Right ventricle myocardium superior (tissue), 1 donor: ENCODE measurements at places on chromosomes 16 and 17.

GRCh38 chr16:17590711-17591654, 120.2 kb upstream of the XYLT1 start:
- no peak for DNase-seq

DNA sequence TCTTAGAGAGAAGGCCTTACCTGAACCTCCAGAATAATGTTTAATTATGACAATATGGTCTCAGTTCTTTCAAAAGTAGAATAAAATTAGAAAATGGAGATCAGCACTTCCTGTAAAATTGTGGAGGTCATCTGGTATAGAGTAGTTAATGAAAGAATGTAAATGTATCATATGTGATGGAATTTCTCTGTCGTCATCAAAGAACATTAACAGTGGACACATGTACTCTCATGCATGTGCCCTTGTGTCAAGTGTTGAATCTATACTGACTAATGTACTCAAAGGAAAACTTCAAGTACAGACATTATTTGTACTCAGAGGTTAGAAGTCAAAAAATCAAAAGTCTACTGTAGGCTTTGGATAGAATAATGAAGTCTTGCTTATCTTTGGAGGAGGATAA, 129.2 kb upstream of the MYOCD start:
- DNase-seq, result no peak

DNA sequence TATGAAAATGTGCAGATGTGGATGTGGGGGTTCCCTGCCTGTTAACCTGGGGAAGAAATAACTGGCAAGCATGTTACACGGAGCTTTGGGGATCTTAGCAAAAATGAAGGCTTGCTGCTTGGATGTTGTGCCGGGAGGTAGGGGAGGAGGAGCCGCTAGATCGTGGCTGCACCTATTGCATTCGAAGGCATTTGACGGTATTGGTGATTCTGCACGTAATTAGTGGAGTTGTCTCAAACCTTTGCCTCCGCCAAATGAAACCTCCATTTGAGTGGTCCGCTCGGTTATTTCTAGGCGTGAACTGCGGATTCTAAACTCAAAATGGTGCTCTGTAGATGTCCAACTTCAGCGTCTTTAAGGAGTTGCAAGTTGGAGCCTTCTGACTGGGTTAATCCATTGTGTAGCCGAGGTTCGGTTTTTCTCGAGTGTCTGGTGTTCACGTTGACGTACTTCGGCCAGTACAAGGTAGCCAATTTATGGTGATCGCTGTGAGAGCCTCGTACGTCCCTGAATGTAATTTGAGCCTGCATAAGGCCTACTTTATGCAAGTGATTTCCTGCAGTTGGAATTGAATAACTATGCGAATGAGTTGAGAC, 1.5 kb downstream of the TNRC6C start:
- DNase-seq, result no peak

GRCh38 chr16:85033171-85033570, 5.6 kb downstream of the KIAA0513 start:
- no peak for DNase-seq

DNA sequence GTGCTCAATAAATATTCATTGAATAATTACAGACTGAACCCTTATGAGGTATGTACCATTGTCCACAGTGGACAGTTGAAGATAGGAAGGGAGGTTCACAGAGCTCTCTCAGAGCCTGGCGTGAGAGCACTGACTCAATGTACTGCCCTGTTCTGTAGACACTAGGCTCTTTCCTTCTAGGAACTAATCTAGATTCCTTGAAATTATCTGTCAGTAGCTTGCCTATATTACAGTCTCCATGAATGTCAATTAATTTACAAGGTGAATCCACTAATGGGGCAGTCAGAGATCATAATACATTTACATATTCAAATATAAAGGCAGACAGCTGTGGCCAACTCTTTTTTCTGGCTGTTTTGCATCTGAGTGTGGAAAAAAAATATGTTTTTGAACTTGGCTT, 251.2 kb upstream of the SALL1 start:
- DNase-seq, result no peak

GRCh38 chr17:44416558-44417289, 27.3 kb upstream of the ITGA2B start:
- DNase-seq, result no peak

DNA sequence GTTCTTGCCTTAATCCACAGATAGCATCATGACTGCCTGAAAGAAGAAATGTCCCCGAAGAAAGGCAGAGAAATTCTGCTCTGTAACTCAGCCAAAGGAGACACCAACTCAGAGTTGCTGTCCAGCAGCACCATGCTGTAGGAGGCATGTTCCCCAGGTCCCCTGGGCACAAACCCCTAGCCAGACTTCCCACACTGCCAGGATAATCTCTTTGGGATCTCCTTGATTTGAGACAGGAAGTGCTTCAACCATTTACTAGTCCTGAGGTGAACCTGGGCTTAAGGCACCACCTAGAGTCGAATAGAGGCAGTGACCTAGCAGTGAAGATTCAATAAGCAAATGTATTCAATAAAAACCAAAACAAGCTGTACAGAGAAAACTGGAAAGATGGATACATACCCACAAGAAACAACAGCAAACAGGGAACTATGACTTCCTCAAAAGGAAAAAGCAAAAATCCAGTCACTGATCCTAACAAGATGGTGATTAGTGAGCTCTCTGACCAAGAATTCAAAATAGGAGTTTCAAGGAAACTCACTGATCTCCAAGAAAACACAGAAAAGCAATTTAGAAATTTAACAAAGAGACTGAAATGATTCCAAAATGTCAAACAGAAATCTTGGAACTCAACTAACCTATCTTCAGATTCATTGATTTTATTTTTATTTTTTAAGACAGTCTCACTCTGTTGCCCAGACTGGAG, 5.7 kb downstream of the OR4D2 start:
- DNase-seq, result no peak

DNA sequence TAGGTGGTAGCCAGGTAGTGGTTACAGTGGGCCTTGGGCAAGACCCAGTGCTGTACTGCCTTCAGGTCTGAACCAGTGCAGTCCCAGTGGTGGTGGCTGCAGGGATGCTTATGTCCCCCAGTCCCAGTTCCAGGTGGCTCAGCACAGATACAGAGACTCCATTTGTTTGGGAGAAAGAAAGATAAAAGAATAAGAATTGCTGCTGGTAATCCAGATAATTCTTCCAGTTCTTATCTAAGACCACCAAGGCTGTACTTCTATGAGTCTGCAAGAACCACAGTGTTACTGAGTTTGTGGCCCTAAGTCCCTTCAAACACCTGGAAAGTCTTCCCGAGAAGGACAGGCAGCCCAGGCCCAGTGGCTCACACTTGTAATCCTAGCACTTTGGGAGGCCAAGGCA, 33.9 kb upstream of the ATP2C2 start:
- DNase-seq, result no peak

DNA sequence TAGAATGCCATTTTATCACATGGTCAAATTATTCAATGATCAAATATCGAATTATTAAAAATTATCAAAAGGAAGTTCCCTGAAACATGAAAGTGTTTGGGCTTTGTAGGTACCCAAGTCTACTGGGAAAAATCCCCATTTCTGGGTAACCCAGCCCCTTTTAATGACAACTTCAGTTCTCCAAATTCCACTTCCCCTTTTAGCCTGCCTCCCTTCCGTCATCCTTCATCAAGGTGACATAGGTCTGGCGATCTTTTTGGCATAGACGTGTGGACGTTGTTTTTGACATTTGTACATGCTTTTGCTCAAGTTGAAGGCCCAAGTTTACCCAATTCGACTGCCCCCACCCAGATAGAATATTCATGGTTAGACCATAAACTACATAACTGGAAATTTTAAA, 660.9 kb downstream of the MAF start:
- DNase-seq, result no peak

- no peak for DNase-seq
Measured at GRCh38 chr17:42306385-42306667, 18.0 kb downstream of the STAT5A start.

DNA sequence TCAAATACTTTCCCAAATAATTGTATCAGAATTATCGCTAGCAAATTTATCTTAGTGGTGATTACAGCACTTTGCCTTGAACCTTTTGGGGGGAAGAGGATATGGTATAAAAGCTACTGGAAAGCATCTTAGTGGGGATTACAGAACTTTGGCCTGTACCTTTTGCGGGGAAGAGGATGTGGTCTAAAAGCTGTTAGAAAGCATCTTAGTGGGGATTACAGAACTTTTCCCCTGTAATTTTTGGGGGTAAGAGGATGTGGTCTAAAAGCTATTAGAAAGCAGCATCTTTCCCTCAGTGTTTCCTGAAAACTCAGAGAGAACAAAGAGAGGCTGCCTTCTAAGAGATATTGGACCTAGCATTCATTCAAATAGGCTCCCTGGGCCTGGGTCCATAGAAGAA, 4.1 kb downstream of the SLFN12 start:
- DNase-seq, result no peak

DNA sequence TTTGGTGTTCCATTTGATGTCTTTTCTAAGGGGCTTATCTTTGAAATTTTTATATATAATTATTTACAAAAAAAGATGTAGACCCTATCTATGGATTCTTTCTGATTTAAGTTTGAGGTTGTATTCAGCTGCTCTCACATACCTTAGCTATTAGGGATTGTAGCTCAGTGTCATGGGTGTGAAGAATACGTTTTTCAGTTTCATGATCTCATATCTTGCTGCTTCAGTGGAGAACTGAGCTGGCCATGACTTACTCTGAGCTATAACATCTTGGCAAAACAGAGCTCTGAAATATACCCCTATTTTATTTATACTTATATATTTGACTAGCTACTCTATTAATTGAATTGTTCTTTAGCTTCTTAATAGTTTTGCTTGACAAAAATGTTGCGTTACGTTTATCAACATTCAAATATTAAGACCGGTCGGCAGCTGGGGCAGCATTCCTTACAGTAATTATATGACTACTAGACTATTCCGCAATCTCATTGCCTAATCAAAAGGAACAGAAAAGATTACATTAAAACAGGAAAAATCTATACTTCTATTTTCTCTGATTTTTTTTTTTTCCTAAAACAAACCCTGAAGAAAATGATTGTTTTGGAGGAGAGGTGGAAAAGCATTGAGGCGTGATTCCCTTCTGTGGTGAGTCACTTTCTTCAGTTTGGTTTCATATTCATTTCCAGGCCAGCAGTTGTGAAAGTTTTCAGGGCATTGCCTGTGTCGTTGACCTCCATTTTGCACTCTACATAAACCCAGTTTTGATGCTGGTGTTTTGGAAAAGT, 24.1 kb upstream of the KRT24 start:
- DNase-seq, result no peak

DNA sequence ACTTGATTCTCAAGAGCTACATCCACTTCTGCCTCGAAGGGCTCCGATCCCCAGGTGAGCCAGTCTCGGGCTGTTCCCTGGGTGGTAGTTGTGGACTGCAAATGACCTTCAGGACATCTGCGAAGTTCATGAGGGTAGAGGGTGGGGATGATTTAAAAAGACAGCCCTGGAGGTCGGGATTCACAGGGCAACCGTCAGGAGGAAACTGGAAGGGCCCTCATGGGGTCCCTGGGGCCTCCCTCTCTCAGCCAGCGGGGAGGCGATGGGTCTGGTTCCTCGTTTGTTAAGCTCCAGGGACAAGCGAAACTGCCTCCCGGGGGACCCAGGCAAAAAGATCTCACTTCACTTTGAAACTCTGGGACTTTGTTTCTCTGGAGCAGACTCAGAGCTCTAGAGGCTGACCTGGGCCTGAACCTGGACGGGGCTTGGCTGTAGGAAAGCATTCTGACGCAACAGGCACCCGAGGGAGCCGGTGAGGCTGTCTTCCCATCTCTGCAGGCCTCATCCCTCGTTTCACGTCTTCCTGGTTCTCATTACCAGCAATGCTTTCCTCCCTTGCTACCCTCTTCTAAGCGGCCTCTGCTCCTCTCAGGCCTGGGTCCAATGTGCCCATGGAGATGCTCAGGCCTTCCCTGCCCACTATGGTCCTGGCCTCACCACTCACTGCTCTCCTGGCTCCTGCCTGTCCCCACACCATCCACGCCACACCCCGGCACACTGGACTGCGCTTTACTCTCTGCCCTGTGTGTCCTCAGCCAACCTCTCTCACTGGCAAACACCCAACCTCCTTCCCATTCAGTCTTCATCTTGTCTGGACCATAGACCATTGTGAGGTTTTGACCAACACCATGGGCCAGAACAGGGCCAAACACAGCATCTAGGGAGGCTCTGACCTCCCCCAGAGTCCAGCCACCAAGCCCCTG, 214.2 kb upstream of the TNRC6C start:
- DNase-seq, result peak; percentile 73

DNA sequence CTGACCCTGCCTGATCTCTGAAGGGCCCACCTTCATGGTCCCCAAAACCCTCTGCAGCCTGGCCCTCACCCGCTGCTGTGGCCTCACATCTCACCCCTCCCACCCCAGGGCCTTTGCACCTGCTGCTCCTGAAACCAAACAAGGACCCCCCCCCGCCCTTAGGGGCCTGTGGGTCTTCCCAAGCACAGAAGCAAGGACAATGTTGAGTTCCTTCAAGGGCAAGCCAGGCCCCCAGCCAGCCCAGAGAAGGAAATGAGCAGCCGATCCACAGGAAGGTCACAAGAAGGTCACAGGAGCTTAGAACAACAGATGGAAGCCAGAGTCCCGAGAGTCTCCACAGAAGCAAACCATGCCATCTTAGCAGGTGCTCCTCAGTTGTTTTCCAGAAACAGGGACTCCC, 493 bp upstream of the PDE6G start:
- DNase-seq, result no peak

DNA sequence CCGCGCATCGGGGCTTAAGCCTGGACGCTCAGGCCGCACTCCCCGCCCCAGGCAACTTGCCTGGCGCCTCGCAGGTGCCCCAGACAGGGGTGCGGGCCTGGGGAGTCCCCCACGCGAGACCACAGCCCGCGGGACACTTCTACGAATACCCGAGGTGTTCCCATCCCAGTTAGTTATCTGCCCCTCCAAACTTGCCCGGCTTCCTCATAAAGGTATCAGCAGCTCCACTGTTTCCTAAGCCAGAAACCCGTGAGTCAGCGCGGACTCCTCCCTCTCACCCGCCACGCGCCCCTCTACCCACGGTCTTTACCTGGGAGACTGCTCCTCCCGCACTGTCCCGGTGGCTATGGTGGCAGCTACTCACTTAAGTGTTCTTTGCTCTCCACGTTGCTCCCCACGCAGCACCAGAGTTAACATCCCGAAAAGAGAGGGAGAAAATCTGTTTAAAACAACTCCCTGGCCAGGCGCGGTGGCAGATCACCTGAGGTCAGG, 1.0 kb upstream of the CREBBP start:
- no peak for DNase-seq

DNA sequence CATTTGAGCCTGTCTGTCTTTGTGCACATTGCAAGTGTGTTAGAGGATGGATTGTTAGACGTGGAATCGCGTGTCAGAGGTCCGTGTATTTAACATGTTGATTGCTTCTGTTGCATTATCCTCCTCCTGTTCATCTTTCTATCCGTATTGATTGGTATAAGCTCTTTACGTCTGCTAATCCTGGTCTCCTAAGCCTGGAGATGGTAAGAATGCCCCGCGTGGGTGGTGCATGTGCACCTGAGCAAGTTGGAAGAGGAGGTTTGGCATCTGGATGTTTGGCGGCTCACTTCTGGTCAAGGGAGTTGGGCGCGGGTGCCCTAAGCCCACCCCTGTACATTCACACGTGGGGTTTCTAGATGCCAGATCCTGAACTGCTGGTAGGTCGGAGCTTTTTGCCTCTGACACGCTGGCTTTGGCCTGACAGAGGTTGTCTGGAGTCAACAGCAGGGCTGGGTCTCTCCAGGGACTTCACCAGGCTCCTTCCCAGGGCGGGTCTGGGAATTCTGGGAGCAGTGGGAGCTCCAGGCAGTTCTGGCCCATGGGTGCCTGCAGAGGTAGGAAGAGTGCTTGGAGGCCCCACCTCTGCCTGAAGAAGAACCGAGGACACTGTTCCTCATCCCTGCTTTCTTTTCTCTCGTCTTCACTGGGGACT, 107.3 kb downstream of the OR1D5 start:
- DNase-seq, result no peak
